ENCODE measurements at places on chromosomes 1 and 21.

DNA sequence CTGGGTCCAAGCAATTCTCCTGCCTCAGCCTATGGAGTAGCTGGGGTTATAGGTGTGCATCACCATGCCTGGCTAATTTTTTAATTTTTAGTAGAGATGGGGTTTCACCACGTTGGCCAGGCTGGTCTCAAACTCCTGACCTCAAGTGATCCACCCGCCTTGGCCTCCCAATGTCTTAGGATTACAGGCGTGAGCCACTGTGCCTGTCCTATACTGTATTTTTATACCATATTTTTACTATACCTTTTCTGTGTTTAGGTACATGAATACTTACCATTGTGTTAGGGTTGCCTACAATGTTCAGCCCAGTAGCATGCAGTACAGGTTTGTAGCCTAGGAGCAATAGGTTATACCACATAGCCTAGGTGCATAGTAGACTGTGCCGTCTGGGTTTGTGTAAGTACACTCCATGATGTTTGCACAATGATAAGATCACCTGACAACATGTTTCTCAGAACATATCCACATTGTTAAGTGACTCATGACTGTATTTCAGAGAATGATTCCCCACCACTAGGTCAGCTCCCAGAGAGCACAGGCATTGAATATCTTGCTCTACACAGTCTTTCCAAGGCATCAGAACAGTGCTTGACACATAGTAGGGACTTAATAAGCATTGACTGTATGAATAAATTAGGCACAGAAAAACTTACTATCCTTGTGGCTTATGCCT, 6.0 kb upstream of the CITED4 start:
- DNase-seq, result no peak

DNA sequence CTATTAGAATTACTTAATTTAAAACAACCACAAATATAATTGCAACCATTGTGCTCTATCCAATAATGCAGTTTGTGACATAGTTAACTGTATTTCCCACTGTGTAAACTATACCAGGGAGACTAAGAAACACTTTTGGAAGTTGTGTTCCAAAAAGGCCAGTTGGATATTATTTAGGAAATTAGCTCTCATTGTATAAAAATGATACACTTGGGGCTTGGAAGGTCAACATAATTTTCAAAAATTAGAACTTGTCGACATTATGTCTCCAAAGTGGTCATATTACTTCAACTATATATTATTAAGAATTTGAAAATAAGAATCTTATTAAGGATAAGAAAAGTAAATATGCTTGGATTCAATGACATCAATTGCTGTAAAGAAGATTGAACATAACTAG, 876.6 kb downstream of the MRPL39 start:
- DNase-seq, result no peak

DNA sequence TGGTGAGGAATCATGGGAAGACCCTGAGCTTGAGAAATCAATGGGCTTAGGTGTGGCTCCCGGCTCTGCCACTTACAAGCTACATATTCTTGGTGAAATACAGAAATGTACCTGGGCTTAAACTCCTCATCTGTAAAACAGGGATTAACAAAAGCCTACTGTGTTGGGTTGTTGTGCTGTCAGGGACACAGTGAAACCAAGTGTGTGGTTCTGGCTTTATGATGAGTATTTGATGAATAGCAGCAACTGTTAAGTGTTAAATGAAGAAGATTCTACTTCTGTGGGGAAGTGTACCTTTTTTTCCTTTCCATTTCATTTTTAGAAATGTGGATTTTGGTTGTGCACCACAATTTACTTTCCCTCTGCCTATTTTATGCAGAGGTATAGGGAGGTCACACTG, 41.1 kb upstream of the DUSP10 start:
- DNase-seq, result no peak

DNA sequence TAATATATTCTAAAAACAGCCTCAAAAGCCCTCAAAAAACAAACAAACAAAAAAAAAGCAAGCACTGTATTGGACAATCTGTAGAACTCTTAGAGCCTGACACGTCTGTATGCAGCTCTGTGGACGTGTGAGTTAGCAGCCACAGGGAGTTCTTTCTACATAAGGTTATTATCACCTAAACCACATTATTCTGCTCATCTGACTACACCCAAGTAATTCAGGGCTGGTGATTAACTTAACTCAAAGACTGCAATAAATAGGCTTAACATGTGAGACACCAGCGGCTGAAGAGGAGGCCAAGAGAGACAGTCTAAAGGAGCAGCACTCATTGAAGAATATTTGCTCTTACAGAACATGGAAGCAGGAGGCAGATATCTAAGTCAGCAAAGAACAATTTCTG, 316.0 kb downstream of the VAV3 start:
- DNase-seq, result no peak

GRCh38 chr21:44815852-44816628, 1.8 kb downstream of the SUMO3 start:
- DNase-seq, result no peak

Measured in GM12864 (cell line).